T-helper 17 cell (primary cell): ENCODE measurements at places on chromosomes 3 and 15. TPM values are rescaled to one million over a fixed set of nuclear protein-coding genes. Genes with fewer than 3 reads are reported as not detected.

Gene LIPH
- 1.7 TPM for total RNA-seq

Gene CPB1
- not detected for total RNA-seq

Gene ZNF860
- total RNA-seq = not detected

Gene NR2F2
- total RNA-seq = not detected

Gene SERINC4
- total RNA-seq = 0.32 TPM

Gene CLDND1
- total RNA-seq = 285 TPM

Gene C2CD4A
- total RNA-seq = 0.65 TPM

Gene CLDN1
- not detected for total RNA-seq

Gene CLK3
- total RNA-seq = 216 TPM
